Muscle of arm (tissue), 14 donors: ENCODE measurements at places on chromosomes 5 and 9.

DNA sequence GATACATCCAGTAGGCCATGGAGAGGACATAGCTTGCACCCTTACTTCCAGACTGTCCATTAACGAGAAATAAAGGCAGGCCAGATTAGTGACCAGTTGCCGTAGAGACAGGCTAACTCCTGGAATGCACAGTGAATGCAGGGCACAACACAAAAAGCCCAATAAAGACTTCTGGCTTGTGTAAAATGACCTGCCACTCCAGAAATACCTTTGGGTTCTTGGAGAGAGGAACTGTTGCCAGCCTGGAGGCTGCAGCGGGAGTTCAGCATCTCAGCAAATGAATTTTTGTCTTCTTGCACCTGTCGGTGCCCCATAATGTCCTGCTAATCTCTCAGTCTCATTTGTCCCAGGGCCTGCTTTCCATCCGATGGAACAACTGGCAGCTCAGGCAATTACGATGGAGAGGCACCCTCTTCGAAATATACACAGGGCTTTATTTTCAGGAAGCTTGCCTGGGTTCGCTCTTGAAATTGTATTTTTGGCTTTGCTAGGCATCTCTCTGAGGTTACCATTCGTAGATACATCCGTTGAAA is 538.8 kb upstream of the ZNF462 start:
- DNase-seq = no peak

DNA sequence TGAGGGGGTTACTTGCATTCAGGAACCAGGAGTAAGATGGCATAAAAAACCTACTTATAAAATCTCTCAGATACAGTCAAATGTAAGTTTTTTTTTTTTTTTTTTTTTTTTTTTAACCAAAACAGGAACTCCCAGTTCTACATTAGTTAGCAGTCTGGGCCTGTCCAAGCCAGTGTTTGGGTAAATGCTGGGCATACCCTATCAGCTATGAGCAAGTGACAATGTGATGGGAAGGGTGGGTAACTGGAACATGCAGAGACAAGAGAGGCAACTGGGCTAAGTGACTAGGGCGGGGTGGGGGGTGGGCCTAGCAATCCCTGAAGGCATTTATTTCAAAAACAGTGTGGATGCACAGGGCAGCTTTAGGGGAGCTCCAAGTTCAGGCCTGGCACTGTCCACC is 2.3 kb downstream of the NMRK1 start:
- no peak for DNase-seq

GRCh38 chr9:134200730-134201129 is 36.4 kb upstream of the RNU6ATAC start:
- DNase-seq = no peak

- DNase-seq = no peak
These were observed 315.7 kb downstream of the RAB3C start for GRCh38 chr5:58898538-58898937.

- DNase-seq = peak; percentile 3
These were observed 839 bp downstream of the MED27 start for GRCh38 chr9:132078699-132079356.

- DNase-seq = no peak
These were observed 18.4 kb downstream of the MSANTD3 start for GRCh38 chr9:100445161-100445902.

GRCh38 chr5:55232985-55233928 is at the start of gene CCNO:
Gene CCNO (minus strand): TSS chr5:55233608. CDS start chr5:55233523, 85 bp downstream.
- no peak for DNase-seq

- no peak for DNase-seq
These were observed 18.9 kb downstream of the IPPK start for GRCh38 chr9:92650839-92651621.

GRCh38 chr9:77018058-77018968 is 1.1 kb upstream of the FOXB2 start:
- DNase-seq = no peak

DNA sequence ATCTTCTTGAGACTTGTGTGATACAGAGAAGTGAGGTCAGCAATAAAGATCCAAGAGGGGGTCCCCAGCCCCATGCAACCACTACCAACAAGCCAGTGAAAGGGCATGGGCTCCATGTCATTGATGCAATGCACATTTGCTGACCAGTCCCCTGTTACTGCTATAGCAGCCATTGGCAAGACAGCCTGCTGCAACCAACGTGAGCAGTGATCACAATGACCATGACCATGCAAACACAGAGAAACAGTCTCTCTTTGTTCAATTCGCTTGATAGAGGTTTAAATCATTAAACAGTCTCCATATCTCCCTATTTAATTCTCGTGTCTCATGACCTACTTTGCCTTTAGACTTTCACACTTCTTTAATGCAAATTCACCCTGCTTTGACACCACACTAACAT is 30.0 kb upstream of the FOXB2 start:
- no peak for DNase-seq

DNA sequence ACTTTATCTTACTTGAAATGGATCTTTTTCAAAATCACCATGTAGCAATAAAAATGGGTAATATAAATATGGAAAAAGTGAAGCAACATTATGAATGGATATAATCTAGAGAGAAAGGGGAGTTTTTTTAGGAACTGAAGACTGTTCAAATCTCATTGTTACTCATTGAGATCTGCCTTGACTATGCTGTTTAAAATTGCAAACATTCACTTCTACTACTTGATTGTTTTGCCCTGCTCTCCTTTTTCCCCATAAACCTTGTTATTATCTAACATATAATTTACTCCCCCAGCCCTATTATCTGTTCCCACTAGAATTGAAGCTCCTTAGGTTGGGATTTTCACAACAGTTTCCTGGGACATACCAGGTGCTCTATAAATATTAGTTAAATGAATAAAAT is 22.0 kb downstream of the PAM start:
- no peak for DNase-seq

GRCh38 chr5:95925939-95926338 is 35.7 kb downstream of the ELL2 start:
- DNase-seq = no peak

DNA sequence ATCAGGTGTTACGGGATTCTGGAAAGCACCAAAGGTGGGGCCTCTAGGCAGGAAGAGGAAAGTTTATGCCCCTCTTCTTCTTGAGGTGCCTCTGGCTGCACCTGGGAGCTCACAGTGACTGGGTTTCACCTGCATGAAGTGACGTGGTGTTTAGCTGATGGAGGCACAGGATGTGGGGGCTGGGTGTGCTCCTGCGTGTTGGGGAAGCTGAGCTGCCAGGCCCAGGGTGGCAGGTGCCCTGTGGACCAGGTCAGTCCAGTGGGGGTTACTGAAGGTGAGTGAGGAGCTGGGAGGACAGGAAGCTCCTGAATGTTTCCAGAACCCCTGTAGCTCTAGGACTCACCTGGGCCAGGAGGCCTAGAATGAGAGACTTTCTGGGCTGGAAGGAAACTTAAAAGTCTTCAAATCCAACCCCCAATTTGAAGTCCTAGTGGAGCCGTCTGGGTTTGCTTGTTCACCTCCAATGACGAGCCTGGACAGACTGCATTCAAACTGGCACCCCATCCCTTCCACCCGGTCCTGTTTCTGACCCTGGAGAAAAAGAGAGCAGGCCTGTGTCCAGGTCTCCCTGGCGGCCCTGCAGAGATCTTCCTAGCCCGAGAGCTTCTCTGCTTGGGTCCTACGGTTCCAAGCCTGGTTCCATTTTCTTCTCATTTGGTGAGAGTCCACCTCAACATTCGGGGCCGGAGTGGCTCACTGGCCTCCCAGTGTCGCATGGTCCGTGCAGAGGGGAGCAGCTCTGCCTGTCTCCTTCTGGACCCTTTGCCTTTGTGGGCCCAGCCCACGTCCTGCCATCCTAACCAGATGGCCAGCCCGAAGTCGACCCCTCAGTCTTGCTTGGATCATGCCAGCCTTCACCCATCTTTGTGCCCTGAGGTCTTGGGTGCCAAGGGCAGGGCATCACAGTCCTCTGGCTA is 22.3 kb downstream of the TRAF1 start:
- DNase-seq = no peak

DNA sequence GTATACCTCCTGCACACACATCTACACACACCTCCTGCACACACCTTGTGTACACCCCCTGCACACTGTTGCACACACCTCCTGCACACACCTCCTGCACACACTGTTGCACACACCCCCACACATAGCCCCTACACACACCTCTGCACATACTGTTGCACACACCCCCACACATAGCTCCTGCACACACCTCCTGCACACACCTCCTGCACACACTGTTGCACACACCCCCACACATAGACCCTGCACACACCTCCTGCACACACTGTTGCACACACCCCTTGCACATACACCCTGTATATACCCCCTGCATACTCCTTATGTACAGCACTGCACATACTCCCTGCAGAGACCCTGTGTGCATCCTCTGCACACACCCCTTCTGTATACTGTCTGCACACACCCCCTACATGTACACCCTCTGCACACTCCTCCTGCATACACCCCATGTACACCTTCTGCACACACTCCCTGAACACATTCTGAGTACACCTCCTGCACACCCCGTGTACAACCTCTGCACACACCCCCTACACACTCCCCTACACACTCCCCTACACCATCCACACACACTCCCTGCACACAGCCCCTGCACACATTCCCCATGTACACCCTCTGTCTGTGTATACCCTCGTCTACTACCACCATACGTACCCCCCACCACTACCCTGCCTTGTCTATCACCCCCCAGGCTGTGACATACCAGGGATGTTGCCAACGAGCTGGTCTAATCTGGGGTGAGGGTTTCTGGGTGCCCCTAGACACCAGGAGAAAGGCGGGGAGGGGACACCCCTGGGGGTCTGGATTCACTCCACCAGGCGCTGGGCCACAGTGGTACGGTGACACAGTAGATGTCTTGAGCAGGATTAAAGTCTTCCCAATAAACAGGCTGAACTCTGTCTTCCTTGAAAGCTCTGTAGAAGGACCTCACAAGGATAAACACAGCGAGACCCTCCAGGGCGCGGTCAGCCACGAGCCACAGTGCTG is 1.1 kb upstream of the CEP72 start:
- DNase-seq = no peak

DNA sequence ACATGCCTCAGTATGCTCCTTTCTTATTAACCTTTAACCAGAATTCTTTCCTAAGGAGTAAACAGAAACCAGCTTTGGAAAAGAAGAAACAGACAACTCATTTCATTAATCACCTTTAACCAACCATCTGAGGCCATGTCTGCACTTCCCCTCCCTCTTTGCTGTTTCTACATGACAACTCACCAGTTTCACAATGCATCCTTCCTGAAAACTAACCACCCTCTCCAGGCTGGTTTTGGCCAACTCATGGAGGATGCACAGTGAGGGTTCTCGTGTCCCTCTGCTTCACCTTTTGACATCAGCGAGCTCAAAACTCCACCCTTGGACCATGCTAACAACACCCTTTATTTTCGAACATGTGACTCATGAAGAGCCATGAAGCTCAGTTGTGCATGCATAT is 244.1 kb downstream of the ELAVL2 start:
- DNase-seq = no peak

DNA sequence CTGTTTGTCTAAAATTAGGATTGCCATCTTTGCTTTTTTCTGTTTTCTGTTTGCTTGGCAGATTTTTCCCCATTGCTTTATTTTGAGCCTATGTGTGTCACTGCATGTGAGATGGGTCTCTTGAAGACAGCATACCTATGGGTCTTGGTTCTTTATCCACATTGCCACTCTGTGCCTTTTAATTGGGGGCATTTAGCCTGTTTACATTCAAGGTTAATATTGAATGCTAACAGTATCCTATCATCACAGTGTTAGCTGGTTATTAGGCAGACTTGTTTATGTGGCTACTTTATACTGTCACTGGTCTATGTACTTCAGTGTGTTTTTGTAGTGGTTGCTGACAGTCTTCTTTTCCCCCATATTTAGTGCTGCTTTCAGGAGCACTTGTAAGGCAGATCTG is 67.3 kb downstream of the ISOC1 start:
- DNase-seq = no peak

DNA sequence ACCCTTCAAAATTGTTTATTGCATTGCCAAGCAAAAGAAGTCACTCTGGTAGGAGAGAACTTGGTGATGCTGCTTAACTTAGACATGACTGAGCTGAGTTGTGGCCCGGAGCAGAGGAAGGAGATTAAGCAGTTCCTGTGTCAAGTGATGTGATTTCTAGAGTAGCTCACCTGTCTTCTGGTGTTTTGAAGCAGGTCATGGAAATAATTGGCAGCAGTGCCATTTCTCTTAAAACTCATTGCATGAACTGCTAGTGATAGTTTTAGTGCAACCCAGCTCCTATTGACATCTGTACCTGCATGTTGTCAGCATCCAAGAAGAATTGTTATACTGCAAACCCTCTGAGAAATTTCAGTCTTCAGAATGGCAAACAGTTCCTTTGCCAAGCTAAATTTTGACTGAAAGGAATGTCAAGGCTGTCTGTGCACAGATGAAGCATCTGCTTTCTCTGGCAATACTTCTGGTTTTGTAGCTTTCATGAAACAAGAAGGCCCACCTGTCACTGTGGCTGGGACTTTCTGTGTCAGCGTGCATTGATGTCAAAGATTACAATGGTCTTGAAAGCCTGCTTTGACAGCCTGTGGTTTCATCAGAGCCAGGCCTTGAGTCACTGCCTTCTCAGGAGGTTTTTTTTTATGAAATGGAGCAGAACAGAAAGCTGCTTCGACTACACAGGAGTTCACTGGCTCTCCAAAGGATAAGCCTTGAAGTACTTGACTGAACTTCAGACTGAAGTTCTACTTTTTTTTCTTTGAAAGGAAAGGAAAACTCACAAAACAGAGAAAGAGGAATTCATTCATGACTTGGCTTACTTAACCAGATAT is 90.6 kb downstream of the RALGPS1 start:
- no peak for DNase-seq

- DNase-seq = no peak
These were observed 54.1 kb downstream of the OSMR start for GRCh38 chr5:38899936-38900335.

DNA sequence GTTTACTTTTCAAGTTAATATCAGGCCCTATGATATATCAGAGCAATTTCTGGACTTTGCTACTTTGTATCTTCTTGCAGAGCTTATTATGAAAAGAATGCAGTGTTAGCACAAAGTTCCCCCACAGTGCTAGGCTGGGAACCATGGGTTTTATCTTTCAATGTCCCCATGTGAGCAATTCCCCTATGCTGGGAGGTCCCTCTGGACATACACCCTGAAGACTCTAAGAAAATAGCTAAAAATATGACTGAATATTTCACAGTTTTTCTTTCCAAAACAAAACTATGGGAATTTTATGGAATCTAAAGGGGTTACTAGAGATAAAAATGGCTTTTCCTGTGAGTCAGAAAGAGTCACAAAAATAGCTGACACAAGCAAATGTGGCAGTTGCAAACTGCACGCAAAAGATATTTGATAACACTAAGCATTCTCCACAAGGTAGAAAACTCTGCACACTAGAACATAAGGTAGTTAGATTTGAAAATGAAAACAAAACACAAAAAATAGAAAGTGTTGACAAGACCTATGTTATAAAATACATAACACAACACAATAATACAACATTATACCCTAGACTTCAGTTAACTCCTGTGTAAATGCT is 487.5 kb upstream of the GRIN3A start:
- no peak for DNase-seq

DNA sequence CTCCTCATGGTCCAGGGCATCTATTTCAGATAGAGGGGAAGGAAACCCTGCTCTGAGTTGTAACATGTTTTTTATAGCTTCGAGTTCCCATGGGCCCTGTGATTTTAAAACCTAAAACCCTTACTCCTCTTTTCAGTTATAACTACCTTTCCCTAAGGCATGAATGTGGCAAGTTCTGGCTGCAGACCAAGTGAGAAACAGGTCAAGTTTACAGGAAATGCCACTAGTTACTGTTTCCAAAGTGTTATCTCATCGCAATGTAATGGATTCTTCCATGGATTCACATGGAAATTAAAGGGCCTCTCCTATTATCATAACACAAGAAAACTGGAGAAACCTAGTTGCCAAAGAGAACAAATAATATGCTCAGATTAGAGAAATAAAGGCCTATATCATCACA is 574.5 kb upstream of the GRAMD2B start:
- DNase-seq = no peak
